ENCODE measurements at places on chromosomes 3 and 15. TPM values are rescaled to one million over a fixed set of nuclear protein-coding genes. Genes with fewer than 3 reads are reported as not detected.
A peak's percentile ranks its signal among the peaks of the same experiment; 100 is the strongest.

DNA sequence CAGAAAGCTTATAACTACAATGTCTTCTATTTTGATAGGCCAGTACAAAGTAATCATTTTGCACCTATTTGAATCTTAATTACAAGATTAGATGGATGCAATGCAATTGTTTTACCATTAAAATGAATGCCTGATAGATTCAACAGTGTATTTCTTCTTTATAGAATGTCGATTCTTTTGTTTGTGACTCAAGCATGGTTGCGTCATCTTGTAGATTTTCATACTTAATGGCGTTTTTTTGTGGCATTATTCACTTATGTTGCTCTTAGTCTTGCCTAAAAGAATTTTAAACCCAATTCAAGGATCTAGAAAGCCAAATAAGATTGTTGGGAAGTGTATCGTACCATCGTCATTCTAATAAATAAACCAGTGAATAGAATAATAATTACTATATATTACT is 21.4 kb downstream of the ZBTB38 start:
- no peak for DNase-seq

The IMPG2 gene
- not detected for total RNA-seq

The PRRT3 gene
- 0.72 TPM for total RNA-seq

DNA sequence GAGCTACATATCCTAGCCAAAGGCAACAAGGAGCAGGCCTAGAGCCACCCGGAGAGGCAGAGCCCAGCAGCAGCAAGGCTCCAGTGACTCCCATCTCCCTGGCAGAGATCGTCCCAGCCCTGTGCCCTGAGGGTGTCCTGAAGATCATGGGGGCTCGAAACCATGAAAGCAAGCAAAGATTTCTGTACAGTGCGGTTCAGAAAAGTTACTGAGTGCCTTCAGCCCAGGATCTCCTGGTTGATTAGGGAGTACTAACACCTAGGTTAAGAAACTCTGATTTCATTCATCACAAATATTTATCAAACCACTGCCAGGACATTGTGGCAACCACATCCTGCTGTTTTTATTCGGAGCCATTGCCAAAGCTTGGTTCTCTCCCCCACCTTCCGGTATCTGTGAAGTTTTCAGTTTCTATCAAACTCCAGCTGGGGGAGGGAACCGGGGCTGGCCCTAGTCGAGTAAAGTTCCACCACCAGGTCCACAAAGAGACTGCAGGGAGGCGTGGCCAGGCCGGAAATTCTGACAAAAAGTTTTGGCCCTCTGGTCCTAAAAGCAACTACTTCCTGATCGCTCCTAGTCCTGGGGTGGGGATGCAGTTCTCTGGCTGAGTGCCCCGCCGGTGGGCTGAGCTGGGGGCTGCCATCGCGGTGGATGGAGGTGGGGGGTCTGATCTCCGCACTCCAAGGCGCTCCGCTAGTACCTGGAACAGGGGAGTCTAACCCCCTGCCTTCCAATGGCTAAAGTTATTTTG is 1.2 kb downstream of the RAB43 start:
- DNase-seq = peak; percentile 47

The LSMEM2 gene
- not detected for total RNA-seq

The NTRK3 gene
- total RNA-seq = not detected

DNA sequence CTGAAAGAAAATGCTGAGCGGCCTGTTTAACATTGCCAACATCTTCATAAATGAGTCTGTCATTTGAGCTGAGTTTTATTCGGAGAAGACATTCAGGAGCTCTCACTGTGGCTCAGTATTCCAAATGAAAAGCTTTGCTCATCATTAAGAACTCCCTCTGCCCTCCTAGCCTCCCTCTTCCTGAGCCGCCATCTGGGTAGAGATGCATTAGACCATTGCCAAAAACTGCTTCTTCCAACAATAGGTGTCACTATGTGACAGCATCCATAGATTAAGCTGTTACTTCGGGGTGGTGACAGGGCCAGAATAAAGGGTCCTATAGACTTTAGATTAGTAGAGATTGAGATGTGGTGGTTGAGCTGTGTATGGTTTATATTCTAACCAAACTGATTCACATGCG is 501.4 kb upstream of the NR2F2 start:
- no peak for DNase-seq

DNA sequence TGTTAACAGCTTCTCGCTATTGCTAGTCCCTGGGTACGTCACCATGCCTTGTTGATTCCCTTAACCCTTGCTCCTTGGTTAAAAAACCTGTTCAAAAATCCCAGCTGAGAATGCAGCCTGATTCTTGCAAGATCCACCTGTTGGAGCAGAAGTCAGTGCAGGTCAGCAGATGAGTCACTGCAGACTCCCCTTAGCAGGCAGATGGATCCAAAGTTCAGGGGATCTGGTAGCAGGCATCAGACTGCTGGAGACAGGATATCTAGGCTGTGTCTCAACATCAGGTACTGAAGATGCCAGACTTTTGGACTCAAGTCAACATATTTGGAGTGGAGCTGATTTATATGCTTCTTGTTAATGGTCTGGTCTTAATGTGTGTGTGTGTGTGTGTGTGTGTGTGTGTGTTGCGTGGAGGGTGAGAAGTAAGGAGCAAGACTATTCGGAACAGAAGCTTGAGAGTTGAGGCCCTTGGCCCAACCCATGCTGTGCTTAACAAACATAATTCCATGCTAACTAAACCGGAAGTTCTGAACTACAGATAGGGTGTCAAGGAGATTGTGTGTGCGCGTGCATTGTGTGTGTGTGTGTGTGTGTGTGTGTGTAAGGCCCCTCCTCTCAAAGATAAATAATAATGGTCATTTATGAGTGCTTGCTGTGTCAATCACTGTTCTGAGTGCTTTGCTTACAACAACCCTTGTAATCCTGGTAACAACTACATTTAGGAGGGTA is 1.0 kb upstream of the C3orf52 start:
- DNase-seq = no peak

DNA sequence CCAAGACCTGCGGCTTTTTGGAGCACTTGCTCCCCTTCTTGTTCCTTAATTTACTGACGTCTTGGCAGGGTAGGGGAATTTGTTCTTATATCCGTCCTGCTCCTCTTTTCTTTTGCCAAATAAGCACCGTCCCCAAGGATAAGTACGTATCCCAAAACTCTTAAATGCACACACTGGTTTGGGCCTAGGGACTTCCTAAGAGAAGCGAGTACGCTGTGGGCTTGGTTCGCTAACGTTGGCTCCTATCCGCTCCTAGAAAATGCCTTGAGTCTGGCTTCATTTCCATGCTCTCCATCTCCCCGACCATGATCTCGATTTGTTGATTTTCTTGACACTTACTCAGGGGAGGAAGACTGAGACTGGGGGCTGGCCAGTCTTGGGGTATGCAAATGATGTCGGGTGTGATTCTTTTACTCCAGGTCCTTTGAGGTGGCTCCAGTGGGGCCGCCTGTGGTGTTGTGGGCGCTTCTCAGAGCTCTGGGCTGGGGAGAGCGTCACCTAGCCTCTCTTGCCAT is 1.3 kb downstream of the MYRIP start:
- DNase-seq = no peak

The ABCC5 gene
- 9.4 TPM for total RNA-seq

The TAMM41 gene
- total RNA-seq = 7.5 TPM

The PRSS50 gene
- total RNA-seq = not detected

DNA sequence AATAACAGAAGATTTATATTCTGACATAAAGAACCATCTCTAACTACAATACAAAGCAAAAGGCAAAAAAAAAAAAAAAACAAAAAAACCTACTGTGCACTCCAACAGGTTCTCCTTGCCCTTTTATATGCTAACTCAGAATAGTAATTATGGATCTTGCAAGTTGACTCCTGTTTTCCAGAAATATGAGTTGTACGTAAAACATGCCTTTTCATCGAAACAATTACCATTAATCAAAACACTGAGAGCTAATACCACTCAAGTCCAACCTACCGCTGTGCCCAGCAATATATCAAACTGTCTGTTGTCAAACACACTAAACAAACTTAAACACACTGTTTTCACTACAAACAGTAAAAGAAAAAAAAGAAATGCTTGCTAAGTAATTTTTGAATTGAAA is 389.8 kb downstream of the TBC1D5 start:
- DNase-seq = no peak

GRCh38 chr3:58041182-58041825 is 33.1 kb downstream of the FLNB start:
- no peak for DNase-seq

The PLSCR2 gene
- not detected for total RNA-seq

DNA sequence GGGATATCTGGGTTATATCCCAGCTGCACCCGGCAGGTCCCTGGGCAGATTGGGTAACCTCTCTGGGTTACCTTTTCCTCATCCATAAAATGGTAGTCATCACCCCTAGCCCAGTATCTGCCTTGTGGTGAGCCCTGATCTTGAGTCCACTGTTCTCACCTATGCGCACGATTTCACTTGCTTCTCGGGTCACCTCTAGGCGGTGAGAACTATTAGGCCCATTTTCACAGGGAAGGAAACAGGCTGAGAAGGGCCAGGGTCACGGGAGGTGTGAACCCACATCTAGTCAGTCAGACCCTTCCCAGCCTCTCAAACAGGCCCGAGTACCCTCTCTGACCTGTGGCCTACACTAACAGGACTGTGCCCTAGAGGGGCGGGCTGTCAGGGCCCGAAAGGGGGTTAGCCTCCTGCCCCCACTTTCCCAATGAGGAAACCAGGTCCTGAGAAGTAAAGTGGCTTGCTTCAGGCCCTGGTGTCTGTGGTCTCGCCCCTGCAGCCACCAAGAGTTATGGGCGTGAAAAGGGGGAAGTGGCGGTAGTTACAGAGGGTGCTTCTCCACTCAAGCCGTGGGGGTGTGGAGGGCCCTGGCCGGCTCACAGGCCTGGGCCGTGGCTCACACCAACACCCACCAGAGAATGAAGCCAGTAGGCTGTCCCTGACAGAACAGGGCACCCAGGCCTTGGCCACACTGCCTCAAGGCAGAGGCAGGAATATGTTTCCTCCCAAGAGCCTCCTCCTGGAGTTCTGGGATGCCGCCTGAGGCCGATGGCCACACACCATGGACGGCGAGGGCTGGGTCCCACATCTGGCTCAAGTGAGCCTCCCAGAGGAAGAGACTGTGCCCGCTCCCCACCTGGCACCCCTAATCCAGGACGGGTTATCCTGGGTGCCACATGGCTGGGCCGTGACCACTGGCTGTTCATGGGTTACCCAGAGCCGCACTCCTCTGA is 19.5 kb downstream of the PSTPIP1 start:
- no peak for DNase-seq

- DNase-seq = no peak
Observed at GRCh38 chr3:59641169-59641899, 591.5 kb upstream of the CFAP20DC start.

DNA sequence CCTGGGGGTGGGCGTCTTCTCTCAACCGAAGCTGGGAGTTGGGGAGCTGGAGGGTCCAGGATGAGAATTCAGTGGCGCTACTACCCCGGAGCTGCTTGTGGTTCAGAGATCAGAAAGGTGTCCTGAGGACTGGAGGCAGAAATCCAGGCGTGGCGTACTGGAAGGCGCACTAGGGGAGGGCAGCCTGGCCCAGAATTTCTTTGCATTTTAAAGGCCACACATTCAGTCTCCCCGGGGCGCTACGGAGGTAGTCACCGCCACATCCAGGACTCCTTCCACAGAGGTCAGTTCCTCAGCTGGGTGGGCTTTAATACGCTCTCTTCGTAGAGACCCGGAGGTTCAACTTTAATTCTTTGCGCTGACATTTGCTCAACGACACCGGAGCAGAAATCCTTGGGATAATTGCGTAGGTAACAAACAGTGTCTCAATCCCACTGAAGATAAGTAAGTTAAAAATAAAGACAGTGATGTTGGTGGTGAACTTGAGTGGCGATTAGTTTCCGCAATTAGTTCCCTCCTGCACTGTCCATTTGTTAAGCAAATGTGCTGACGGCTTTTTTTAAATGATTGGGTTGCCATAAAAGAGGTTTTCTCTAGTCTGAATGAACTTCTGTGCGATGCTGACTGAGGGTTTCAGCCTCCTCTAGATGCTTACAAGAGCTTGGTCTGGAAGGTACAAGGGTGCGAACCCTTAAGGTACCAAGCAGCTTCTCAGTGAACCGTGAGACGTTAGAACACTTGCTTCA is 535 bp downstream of the MCTP2 start:
- no peak for DNase-seq

The CIDEC gene
- not detected for total RNA-seq

DNA sequence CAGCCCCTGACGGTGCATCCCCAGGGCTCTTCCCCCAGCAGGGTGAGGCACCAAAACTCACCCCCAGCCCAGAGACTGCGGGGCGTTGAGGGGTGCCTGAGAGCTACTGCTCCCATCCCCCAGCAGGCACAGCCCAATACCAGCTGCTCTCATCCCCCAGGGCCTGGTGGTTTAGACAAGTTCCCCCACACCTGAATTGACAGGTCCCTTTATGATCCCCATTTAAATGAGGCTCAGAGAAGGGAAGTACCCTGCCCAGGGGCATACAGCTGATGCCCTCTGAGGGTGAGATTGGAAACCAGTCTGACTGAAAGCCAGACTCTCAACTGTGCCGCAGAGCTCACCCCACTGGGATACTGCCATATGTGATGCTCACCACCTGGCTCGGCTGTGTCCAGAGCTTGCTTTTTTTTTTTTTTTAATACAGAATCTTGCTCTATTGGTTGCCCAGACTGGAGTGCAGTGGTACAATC is 20.1 kb downstream of the DUSP7 start:
- DNase-seq = no peak

DNA sequence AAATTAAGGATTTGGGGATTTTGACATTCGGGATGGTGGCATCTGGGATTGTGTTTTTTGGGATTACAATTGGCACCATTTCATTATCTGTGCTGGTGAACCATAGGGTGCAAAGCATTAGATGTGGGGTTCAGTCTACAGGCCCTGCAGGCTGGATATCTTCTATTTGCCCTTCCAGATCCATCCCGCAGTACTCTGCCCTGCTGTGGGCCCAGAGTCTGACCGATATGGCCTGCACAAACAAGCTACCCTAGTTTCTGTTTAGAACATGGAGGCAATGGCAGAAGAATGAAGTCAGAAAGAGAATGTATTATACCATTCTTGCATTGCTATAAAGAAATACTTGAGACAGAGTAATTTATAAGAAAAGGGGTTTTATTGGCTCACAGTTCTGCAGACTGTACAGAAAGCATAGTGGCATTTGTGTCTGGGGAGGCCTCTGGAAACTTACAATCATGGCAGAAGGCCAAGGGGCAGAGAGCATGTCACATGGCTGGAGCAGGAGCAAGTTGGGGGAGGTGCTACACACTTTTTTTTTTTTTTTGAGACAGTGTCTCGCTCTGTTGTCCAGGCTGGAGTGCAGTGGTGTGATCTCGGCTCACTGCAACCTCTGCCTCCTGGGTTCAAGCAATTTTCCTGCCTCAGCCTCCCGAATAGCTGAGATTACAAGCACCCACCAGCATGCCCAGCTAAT is 93.7 kb downstream of the NCEH1 start:
- DNase-seq = no peak

DNA sequence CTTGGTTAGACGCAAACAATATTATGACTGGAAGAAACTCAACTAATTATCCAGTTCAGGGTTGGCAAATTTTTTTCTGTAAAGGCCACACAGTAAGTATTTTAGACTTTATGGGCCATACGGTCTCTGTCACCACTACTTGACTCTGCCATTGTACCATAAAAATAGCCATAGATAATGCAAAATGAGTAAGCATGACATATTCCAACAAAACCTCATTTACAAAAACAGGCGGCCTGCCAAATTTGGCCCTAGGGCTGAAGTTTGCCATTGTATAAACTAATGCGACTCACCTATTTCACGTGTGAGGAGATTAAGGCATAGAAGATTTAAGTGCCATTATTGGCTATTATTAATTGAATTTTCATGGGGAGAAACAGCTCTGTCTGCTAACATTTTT is 116.8 kb upstream of the CNTN6 start:
- DNase-seq = no peak
